ENCODE measurements at places on chromosomes 4 and X.
A peak's percentile ranks its signal among the peaks of the same experiment; 100 is the strongest.

DNA sequence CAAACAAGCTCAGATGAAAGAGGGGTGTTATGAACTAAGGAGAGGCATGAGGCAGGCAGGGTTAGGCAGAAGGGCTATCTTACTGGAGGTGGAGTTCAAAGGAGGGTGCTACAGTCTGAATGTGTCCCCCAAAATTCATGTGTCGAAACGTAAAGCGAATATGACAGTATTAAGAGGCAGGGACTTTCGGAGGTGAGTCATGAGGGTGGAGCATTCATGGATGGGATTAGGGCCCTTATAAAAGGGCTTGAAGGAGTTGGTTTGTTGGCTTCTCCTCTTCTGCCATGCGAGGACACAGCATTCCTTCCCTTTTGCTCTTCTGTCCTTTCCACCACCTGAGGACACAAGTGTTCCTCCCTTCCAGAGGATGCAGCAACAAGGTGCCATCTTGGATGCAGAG lies 22.9 kb downstream of the APLN start:
- DNase-seq: no peak

GRCh38 chrX:51742586-51742985 lies 656 bp upstream of the GSPT2 start:
- no peak for DNase-seq

- DNase-seq: no peak
These were observed 656.9 kb upstream of the CPEB2 start for GRCh38 chr4:14345356-14345775.

DNA sequence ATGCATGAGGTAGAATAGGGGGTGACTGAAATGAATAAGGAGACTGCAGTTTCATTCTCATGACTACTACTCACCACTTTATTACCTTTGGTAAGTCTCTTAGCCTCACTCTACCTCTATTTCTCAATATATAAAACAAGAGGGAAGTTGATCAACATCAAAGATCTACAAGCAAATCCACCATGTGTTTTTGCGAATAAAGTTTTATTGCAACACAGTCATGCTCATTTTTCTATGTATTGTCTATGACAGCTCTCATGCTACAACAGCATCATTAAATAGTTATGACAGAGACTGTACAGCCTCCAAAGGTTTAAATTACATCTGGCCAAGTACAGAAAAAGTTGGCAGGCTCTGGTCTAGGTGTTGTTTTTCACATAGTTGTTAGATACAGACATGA lies 72.6 kb upstream of the CPEB2 start:
- DNase-seq: no peak

GRCh38 chrX:137574784-137575293 lies 8.9 kb downstream of the ZIC3 start:
- DNase-seq: no peak

GRCh38 chr4:43369036-43369594 lies 476.6 kb downstream of the GRXCR1 start:
- DNase-seq: no peak

- peak; percentile 22 for DNase-seq
These were observed 418 bp downstream of the TAB3 start for GRCh38 chrX:30888526-30889146.

DNA sequence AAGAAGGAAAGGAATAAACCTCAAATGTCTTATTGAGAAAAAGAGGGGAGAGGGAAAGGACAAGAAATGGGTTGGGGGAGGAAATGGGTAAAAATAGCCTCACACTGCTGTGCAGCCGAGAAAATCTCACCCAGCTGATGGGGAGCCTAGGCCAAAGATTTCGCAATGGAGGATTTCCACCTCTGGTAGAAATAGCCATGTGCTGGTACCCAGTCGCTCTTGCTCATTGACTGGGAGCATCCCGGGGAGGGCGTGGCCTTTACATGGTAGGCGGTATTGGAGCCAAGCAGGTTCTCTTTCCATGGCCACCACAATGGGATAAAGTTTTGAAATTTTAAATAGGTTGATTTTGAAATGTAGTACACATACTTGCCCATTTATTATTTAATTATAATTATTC lies 255.1 kb upstream of the LDB2 start:
- no peak for DNase-seq

GRCh38 chr4:179392787-179393186 lies 1950.5 kb upstream of the AGA start:
- no peak for DNase-seq

DNA sequence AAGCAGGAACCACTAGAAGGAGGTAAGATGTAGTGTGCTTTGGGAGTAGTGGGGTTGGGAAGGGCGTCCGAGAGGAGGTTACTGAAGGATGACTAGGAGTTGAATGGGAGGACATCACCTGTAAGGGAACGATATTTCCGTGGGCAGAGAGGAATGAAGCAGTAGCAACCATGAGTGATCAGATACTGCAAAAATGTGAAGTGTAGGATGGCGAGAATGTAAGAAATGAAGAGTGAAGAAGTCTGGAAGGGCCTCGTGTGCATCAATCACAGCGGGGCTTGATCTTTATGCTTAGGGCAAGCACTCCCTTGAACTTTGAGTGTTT lies 594 bp downstream of the MSMO1 start:
- no peak for DNase-seq

DNA sequence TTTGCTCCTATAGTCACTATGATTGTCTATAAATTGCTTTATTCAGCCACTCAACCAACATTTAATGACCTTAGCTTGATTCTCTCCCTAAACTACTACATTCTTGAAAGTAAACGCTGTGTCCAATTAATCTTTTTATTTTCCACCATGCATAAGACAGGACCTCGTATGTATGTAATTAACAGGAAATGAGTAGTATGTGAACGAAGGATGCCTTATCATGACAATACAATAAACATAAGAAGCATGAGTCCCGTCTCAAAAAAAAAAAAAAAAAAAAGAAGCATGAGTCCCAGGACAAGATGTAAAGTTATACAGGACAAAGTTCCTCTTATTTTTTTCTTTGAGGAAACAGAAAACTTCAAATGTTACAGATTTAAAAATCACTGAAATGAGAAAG lies 92.5 kb downstream of the PPP3CA start:
- DNase-seq: no peak

GRCh38 chr4:9781343-9782135 lies at the start of gene DRD5:
Gene DRD5 (plus strand): TSS chr4:9781634. CDS start chr4:9782030, 396 bp downstream.
- DNase-seq: no peak

DNA sequence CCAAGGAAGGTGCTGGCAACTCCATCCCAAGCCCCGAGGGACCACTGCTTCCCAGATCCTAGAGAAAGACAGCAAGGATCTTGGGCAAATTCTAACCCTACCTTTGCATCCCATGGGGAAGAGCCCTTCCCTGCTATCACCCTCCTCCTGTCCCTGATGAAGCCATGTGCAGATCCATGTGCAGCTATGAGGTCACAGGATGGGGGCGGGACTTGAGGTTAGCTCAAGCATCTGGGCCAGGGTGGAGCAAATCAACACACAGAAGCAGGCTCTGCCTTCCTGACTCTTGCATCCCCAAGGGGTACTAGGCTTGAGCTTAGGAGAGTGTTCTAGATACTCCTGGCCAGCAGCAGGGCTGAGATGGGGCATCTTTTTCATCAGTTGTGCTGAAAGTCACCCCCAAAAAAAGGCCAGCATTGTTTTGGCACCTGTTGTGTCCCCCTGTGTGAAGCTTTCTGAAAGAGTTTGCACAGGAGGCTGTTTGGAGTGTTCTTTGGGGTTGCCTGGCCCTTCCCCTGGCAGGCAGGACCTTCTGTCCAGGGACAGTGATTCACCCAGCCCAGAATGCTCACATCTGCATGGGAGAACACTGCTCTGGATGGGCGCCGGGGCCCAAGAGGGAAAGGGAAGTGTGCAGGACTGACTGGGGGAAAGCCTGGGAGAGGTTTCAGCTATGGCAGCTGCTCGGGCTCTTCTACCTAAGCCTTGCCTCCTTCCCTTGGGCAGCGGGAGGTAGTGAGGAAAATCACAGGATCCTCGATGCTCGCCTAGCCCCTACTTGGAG lies 50.8 kb downstream of the PRPS1 start:
- DNase-seq: peak; percentile 92

DNA sequence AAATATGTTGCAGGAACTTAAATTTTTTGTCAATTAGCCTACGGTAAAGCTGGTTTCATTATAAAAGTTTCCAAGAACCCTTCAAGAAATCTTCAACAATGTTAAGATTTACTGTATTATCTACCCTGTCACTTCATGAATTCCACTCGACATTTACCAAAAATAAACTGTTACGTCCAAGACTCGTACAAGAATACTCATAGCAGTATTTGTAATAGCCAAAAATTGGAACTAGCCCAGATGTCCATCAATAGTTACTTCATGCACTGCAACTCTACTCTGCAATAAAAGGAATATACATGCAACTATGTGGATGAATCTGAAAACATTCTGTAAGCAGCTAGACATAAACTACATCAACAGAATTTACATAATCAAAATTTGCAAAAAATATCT lies 13.4 kb downstream of the RBMX start:
- DNase-seq: no peak

DNA sequence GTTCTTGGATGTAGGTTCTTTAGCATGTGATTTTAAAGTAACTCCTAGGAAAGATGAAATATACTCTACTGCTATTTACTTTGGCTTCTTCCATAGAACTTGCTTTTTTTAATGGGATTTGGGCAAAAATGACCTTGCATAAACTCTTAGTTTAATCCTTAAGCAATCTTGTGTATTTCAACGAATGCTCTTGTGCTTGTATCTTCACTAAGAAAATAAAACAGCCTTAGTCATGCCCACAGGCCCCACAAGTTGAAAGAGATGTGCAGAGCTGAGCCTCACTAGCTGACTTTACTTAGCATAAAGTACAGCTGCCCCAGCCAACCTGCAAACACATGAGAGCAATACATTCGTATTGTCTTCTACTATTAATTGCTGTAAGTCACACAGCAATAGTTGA lies 1609.2 kb downstream of the STIM2 start:
- DNase-seq: no peak

GRCh38 chr4:17448689-17449088 lies 63.2 kb downstream of the QDPR start:
- no peak for DNase-seq

DNA sequence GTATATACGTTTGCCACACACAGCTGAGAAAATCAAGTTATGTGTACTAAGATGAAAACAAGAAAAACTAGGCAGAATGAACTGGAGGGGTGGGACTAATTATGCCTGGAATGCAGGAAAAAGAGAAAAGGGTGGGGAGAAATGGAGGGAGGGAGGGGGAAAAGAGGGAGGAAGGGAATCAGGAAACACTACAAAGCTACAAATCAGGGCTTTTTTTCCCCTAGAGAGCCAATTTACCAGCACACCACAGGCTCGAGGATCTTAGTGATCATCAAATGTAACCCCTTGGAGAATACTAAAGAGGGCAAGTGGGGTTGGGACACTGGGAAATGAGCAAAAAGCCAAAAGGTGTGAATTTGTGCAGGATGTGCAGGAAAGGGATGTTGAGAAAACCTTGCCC lies 451.9 kb downstream of the SMARCA1 start:
- DNase-seq: no peak

DNA sequence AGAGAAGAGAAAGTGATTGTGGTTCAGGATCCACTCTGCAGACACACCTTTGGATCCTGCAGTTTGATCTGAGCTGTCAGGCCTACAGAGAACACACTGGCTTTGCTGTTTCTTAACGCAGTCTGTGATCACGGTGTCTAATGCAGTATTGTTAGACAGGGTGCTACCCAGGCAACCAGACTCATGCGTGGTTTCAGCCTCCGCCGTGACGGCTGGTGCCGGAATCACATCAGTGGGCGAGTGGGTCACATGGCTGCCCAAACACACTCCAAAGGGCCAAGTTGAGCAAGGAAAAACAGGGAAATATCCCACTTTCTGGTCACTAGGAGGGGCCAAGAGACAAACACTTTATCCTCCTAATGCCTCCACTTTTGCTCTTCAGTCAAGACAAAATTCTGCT lies 27.5 kb downstream of the CCDC149 start:
- no peak for DNase-seq

GRCh38 chr4:180101348-180102083 lies 2141.7 kb upstream of the TENM3 start:
- no peak for DNase-seq

DNA sequence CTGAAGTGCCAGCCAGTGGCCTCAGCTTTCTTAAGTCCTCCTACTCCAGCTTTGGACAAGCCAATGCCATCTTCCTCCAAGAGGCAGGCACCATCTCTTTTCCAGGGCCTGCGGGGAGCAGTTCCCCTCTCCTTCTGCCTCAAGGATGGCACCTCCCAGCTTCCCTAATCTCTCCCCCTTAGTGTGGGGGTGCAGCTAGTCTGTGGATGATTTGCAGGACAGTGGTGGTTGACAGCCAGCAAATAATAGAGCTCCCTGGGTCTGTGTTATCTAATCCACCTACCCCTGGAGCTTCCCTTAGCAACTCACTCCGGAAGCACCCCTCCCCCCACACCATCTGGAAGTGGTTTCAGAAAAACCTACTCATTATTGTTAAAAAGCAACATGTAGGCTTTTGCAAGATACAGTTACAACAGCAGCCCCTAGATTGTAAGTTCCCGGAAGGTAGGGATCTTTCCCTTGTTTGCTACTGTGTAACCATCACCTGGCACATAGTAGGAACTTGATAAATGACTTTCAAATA lies 247.1 kb downstream of the BCOR start:
- DNase-seq: no peak

- peak; percentile 51 for DNase-seq
These were observed 32.2 kb downstream of the TRMT44 start for GRCh38 chr4:8472689-8473197.

GRCh38 chrX:46572340-46572936 lies 1.1 kb upstream of the CHST7 start:
- no peak for DNase-seq

- no peak for DNase-seq
These were observed 115.0 kb upstream of the RASGEF1B start for GRCh38 chr4:81586706-81587105.

- no peak for DNase-seq
These were observed 39.8 kb downstream of the MFAP3L start for GRCh38 chr4:169986369-169986768.

DNA sequence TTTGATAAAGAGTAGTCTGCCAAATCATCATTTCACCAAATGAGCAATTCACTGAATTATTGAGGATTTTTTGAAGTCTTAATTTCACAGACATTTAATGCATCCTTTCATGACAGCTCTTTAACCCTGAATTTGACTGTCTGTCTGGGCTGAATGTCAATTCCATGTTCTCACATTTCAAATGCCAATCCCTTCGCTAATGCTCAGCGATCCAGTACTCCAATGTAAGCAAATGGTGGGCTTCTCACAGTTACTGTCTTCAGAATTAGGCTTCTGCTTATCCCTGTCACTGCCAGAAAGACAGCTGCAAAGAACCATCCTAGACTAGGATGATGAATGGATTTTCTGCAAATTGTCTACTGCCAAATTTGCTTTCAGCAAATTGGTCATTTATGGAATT lies 36.2 kb upstream of the USP38 start:
- DNase-seq: no peak

DNA sequence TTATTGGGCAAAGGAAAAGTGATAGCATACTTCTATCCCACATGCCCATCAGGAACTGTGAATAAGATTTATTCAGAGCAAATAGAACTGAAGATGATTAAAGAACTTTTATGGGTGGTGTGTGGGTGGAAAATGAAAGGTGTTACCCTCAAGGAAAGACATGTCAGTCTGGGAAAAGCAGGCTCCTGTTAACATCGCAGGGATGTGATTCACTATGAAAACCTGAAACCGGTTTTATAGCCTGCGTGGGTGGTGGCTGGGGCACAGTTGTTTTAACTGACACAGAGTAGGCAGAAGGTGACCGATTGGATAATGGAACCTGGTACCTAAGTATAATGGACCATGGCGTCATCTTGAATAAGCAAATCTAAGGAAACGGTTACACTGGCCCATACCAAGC lies 61.3 kb upstream of the CASK start:
- no peak for DNase-seq
